ENCODE measurements at places on chromosomes 7 and 10. TPM values are rescaled to one million over a fixed set of nuclear protein-coding genes. Genes with fewer than 3 reads are reported as not detected.

The TMEM236 gene
- not detected for total RNA-seq

DNA sequence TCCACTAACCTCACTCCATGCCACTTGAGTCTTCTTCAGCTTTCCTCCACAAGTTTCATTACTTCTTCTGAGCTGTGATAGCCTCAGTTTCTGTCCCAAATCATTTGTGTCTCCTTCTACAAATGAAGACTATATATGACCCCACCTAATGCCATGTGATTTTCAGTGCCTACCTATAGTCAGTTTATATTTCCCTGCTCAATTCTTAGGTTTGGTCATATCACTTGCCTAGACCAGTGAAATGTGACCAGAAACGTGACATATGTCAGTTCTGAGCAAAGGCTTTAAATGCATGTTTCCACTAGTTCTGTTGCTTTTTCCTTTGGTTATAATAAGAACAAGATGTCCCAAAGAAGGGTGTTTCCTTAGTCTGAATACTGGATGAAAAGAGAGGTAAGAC is 24.6 kb upstream of the REEP3 start:
- peaks cover 9% of the 10 kb centered on the region for H3K36me3 ChIP-seq
- H3K27me3 ChIP-seq, result no peaks in the 10 kb centered on the region
- DNase-seq, result no peak
- H3K27ac ChIP-seq, result no peak overlapping the region

The SPDYE11 gene
- not detected for total RNA-seq

GRCh38 chr7:104486931-104487330 is 158.5 kb downstream of the LHFPL3 start:
- H3K4me1 ChIP-seq, result no peaks in the 10 kb centered on the region
- no peak for DNase-seq
- peaks cover 2% of the 10 kb centered on the region for H3K27me3 ChIP-seq
- no peak overlapping the region for H3K4me3 ChIP-seq
- no peaks in the 10 kb centered on the region for H3K36me3 ChIP-seq

The ASB10 gene
- total RNA-seq, result not detected

The RTKN2 gene
- total RNA-seq, result 4.7 TPM

GRCh38 chr7:132575419-132575981 is 770 bp downstream of the PLXNA4 start:
- peak; percentile 21 for DNase-seq
- peaks cover 67% of the 10 kb centered on the region for H3K27me3 ChIP-seq
- peak overlapping the region; percentile 28 for H3K4me3 ChIP-seq
- no peaks in the 10 kb centered on the region for H3K36me3 ChIP-seq
- peaks cover 9% of the 10 kb centered on the region for H3K4me1 ChIP-seq

The UPK3BL2 gene
- total RNA-seq, result 5.5 TPM

DNA sequence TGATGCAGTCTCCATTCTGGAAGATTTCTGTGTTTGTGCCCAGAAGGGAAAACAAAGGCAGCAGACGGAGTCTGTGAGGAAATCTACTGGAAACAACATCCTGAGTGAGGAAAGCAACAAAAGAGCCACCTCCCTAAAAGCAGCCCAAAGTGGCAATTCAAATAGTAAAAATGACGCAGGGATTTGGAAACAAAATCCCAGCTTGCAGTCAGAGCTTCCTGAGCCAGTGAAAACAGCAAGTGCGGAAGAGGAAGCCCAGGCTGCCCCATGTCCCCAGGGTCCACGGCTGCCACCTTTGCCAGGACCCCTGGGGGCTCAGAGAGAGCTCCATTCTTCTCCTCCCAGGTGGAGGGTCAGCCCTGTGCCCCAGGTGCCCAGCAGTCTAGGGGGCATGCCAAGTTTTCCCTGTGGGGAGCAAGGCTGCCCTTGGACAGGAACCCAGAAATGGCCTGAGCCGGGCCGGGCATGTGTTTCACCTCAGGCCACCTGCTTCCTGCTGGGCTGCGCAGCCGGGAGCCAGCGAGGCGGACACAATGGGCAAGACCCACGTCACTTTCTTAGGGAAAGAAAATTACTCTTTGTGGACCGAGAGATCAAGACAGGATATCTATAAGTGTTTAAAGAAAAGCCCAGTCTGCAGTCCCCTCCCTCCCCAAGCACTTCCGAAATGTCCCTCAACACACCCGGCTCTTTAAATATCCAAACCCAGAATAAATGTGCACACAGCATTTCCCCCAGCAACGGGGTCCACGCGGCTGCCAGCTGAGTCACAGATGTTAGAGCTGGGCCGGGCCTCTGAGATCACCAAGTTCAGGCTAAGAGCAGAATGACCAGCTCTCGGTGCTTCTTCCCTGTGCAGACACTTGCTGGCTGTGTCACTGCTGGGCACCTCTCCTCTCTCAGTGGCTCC is 231.1 kb downstream of the ARHGAP12 start:
- H3K27ac ChIP-seq, result no peak overlapping the region
- DNase-seq, result no peak
- peaks cover 3% of the 10 kb centered on the region for H3K4me1 ChIP-seq
- H3K27me3 ChIP-seq, result no peaks in the 10 kb centered on the region
- no peak overlapping the region for H3K4me3 ChIP-seq

Measured in activated naive CD4-positive, alpha-beta T cell treated with anti-CD3 and anti-CD28 coated beads for 36 hours (primary cell).